Esophagus mucosa (tissue), 1 donor: ENCODE measurements at places on chromosomes 1 and 21. TPM values are rescaled to one million over a fixed set of nuclear protein-coding genes. Genes with fewer than 3 reads are reported as not detected.

DNA sequence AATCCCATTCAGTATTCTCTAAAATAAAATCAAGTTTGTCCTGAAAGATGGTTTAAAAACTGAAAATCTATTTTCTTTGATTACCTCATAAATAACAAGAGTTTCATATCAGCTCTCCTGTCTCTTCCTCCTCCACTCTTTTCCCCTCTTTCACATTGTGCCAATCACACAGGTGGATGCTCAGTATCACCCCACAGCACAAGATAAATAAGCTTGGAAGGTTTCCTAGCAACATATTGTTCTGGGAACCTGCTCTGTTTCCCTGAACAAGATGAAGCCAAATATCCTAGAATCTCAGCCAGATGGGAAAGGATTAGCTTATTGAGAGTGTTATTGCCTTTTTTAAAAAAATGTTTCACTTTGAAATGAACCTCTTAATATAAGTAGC is 45.7 kb upstream of the CACYBP start:
- no peak for ATAC-seq

- no peak for ATAC-seq
Observed at GRCh38 chr1:228903434-228904071, 168.3 kb downstream of the RHOU start.

- no peak for ATAC-seq
Observed at GRCh38 chr1:62613890-62614289, 16.6 kb downstream of the ANGPTL3 start.

DNA sequence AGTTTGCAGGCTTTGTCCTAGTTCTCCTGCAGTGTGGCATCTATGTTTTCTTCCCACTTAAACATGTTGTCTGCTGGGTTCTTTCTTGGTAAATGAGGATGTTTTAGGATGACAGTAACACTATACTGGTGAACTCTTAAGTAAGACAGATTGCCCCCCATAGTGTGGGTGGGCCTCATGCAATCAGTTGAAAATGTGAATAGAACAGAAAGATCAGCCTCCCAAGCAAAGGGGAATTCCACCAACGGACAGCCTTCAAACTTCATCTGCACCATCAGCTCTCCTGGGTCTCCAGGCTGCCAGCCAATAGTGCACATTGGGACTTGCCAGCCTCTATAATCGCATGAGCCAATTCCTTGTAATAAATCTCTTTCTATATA is 10.7 kb upstream of the TARBP1 start:
- ATAC-seq: no peak

- ATAC-seq: no peak
Observed at GRCh38 chr1:9355503-9355902, 62.8 kb downstream of the SPSB1 start.

DNA sequence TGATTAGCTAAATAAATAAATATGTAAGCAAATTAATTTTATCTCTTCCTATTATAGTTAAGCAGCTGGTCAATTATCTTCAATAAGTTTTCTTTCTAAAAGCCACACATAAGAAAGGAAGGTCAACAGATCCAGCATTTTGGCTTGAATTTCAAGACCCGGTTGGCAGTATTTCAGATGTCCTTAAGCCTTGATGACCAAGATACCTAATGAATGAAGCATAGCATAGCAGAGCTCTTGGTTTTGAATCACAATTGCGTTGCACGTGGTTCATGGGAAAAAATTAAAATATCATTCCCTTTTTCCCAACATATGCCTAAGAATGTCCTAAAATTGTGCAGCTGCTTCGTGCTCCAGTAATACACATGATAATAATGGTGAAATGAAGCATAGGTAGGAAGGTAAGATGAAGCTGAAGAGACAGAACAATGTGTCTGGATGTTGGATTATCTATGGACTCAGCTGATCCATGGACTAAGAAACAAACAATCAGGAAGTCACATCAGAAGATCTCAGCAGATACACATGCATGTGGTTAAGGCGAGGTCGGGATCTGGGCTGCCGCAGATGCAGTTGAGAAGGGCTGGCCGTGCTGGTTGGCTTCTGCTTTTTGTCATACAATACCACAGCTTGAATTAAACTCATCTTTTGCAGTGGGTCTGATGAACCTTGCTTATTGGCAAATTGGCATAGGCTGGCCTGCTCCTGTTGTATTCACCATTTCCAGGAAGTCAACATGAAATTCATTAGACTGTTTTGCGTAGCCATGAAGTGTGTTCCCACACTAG is 284.9 kb upstream of the RUNX1 start:
- no peak for ATAC-seq

GRCh38 chr1:62288662-62289061 is 30.6 kb downstream of the KANK4 start:
- no peak for ATAC-seq

DNA sequence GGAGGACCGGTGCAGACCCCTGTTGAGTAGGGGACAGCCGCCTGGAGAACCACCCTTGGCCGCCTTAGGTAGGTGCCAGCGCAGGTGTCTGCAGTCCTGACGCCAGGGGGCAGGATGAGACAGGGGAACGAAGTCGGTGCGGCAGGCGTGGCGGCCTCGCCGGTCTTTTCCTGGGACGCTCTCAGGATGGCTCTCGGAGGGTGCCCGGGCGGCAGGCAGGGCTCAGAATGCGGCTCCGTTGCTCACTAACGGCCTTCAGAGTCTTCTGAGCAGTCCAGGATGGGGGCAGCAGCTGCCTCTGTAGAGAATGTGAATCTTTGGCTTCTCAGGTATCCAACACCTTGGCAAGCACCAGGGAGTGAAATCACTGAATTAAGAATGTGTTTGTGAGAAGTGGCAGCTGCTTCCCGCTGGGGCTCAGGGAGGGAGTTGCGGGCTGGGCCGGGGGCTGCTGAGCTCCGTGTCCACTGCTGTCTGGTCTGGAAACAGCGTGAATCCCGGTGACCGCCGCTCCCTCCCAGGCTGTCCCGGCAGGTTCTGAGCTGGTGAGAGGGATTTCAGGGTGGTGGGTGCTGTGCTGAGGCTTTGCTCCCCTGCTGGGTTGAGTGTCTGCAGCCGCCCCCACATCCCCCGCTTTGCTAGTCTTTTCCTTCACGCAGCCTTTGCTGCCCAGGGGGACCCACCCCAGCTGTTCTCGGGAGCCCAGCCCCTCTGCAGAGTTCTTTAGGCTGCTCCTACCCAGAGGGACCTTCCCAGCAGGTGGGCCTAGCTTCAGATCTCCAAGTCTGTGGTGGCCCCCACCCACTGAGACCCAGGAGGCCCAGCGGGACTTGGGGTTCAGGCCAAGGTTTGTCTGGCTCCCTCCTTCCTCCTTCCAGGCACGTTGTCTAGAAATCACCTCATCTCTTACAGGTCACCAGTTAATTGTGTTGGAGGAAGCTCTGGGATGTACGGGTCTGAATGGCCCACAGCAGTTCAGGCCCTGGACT is 11.1 kb upstream of the C1orf174 start:
- ATAC-seq: peak; percentile 73

DNA sequence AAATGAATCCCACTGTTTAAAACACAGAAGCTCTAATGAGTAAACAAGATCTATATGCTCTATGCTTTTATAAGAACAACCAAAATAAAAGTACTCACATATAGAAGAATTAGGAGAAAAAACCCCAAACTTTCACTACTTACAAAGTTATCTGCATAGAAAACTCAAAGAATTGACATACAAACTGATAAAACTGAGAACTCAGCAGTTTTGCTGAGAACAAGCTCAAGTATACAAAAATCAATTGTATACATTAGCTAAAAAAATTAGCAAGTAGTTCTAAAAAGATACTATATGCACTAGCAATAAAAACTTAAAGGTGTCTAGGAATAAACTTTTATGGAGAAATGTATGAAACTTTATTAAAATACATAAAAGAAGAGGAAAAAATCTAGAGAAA is 186.2 kb upstream of the KAZN start:
- ATAC-seq: no peak

The IGSF21 gene
- not detected for total RNA-seq

The PGM1 gene
- 37.2 TPM for total RNA-seq

The SIM2 gene
- 18.3 TPM for total RNA-seq

The SYCP1 gene
- not detected for total RNA-seq

The LEMD1 gene
- 6.1 TPM for total RNA-seq

The DCST2 gene
- 1.3 TPM for total RNA-seq

The KPRP gene
- 3.6 TPM for total RNA-seq

The OLIG2 gene
- total RNA-seq: not detected

The NOL9 gene
- total RNA-seq: 19.7 TPM

The BRINP3 gene
- not detected for total RNA-seq
